ENCODE measurements at places on chromosomes 12 and 14.

- DNase-seq = no peak
Observed at GRCh38 chr14:35506927-35507326, 27.0 kb upstream of the INSM2 start.

DNA sequence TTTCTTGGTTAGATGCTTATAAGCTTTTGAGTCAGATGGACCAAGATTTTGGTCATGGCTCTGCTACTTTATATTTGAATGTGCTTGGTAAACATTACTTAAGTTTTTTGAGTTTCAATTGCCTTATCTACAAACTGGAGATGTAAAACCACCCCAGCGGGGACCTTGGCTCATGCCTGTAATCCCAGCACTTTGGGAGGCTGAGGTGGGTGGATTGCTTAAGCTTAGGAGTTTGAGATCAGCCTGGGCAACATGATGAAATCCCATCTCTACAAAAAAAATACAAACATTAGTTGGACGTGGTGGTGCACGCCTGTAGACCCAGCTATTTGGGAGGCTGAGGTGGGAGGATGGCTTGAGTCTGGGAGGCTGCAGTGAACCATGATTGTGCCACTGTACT lies 11.2 kb downstream of the NECAP1 start:
- DNase-seq = no peak

DNA sequence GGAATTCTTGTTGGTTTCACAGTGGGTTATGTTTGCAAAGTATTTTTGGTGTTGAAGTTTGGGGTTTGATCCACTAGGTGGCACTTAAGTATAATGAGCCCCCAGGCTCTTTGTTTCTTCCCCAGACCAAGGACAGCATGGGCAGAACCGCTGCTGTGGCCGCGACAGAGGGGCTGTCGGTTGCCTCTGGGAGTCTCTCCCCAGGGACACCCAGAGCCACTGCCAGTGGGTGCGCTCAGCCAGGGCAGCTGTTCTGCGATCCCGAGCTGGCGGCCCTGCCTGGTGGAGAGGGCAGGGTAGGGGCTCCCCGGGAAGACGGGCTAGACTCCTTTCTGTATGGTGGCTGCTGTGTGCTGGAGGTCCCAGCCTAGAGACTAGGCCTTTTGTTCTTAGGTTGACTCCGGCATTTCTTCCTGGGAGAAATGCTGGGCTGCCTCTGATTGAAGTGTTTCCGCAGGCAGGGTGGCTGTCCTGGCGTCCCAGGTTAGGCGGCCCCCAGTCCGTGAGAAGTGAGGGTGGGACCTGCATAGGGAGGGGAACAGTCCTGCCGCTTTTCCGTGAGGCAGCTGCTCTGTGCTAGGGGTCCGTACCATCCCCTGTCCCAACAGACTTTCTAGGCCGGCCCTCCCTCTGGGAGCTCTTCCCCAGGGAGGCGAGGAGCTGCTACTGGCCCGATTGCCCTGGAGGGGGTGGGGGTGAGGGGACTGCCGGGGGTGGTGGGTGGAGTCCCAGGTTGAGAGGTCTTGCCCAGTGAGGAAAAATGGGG lies 253.1 kb upstream of the PELI2 start:
- no peak for DNase-seq

DNA sequence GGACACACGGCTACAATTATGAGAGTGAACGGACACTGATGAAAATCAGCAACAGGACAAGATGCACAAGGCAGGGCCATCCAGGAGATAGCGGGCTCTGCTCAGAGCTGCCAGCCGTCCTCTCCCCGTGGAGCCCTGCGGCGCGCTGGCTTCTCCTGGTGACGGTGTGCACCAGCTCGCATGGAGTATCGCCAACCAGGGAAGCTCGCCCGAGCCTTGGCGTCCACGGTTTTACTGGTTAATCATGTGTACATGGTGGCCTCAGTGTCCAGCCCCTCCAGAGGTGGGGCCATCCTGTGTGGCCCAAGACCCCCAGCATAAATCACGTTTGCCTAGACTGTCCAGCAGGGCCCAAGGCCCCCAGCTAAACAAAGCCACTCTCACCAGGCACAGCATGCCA lies 31.2 kb upstream of the DYNC1H1 start:
- DNase-seq = no peak

DNA sequence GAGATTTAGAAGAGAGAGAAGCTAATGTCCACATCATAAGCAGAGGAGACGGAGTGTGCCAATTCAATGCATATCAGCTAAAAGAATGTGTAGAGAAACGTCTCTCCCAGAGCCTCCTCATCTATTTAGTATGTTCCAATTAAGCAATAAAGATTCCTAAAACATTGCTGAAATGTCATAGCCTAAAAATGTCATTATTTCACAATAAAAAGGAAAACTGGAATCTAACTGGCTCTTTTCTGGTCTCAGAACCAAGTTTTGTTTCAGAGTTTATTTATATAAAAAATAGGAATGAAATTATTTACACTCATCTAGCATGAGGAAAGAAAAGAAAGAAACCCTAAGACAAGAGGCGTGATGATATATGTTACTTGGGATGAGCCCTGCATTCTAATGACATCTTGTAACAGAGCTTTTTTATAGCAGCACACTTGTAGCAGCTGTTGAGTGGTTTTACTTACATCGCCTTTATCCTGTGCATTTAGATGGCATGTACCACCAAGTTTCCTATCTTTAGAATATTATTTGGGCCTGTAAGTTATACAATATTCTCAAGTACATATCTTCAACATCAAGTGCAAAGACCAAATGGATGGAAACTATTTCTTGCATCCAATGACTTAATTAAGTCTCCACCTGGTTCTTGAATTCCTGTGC lies 266.3 kb upstream of the PRKD1 start:
- no peak for DNase-seq

DNA sequence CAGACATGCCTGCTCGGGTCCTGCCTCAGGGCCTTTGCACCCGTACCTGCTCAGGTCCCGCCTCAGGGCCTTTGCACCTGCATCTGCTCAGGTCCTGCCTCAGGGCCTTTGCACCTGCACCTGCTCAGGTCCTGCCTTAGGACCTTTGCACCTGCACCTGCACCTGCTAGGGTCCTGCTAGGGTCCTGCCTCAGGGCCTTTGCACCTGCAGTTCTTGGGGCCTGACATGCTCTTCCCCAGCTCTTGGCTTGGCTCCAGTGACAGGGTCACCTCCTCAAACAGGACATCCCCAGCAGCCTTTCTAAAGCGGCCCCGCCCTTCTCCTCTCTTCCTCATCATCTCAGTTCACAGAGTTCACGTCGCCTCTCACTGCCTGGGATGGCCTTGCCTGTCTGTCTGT lies 54.9 kb upstream of the NCOR2 start:
- DNase-seq = no peak

DNA sequence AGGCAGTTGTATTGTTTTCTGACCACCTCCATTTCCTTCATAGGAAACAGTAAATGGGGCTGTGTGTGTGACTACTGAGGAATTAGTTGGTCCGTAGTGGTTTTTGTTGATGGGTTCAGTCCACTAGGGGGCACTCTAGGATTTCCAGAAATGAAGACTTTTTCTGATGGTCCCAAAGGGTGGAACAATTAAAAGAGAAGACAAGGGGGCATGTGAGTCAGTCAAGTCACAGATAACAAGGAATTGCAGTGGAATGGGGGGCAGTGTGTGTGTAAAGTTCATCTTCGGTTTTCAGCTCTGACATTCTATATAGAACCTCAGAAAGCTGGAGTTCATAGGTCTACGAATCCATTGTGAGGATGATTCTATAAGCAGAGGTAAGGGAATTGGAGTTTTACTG lies 186.6 kb upstream of the OR4E1 start:
- DNase-seq = no peak

GRCh38 chr12:116236976-116237375 lies 40.5 kb downstream of the MED13L start:
- DNase-seq = no peak

GRCh38 chr12:113996026-113996425 lies 29.9 kb upstream of the RBM19 start:
- no peak for DNase-seq

GRCh38 chr12:5787828-5788227 lies 157.2 kb downstream of the ANO2 start:
- DNase-seq = no peak

DNA sequence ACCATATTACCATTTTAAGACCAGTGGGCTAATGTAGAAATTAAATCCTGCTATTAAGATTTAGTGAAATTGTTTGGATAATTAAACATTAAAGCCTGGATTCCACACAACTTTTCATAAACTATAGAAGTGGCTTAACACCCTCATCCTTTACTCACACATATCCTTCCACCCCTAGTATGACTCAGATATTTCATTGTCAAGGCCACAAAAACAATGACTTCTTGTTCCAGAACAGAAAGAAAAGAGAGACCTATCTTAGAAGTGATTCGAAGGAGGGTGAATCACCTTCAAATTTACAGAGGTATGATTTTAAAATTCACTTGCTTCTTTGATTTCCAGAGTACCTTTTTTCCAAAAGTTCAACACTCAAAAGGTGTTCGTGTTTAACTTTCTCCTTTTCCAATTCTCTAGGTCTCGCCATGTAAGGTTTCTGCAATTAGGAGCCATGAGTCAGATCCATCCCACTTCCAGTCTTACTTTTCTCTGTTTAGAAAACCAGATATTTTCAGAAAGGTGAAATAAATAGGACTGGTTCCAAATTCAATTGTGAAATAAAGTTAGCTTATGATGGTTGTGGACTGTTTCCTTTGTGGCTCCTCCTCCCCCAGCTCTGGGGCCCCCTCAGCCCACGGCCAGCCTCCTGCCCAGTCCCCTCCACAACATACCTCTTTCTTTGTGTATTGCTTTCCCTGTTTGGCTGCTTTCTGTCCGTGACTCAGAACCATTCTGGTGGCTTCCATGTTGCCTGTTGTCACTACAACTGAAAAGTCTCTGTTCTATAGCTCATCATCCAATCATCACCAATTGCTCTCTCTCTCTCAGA lies 24.6 kb upstream of the MGP start:
- DNase-seq = no peak

DNA sequence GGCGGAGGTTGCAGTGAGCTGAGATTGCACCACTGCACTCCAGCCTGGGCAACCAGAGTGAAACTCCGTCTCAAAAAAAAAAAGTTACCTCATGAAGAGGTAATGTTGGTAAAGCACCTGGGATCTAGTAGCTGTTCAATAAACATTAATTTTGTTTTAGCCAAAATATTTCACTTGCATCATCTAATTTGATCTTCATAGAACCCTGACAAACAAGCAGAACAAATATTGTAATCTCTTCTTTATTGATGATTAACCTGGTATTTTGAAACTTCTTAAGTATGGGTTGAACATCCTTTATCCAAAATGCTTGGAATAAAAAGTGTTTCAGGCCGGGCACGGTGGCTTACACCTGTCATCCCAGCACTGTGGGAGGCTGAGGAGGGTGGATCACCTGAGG lies 149.0 kb upstream of the AMIGO2 start:
- DNase-seq = no peak

GRCh38 chr14:102551995-102552705 lies 40.3 kb upstream of the RCOR1 start:
- peak; percentile 13 for DNase-seq

- no peak for DNase-seq
Observed at GRCh38 chr12:19778172-19778571, 338.9 kb downstream of the AEBP2 start.

DNA sequence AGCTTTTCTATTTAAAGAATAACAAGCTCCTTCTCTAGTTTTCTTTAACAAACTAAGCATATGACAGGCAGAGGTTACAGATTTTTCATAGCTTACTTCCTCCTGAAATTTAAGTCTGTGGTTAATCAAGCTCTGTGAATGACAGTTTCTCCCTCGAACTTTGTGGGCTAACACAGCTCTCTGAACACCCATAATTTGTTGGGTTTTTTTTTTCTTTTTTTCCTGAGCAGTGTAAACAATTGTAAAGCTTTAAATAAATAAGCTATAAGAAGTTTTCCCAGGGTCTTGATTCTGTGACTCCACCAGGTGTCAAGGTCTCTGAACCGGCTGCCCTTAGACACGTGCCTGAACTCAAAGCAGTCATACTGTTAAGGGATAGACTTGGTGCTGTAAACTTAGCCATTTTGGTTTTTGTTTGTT lies 128.1 kb upstream of the AMIGO2 start:
- DNase-seq = no peak

GRCh38 chr14:31229638-31230572 lies 22.3 kb upstream of the HECTD1 start:
- no peak for DNase-seq

GRCh38 chr12:2335109-2335508 lies 282.3 kb downstream of the CACNA1C start:
- no peak for DNase-seq

DNA sequence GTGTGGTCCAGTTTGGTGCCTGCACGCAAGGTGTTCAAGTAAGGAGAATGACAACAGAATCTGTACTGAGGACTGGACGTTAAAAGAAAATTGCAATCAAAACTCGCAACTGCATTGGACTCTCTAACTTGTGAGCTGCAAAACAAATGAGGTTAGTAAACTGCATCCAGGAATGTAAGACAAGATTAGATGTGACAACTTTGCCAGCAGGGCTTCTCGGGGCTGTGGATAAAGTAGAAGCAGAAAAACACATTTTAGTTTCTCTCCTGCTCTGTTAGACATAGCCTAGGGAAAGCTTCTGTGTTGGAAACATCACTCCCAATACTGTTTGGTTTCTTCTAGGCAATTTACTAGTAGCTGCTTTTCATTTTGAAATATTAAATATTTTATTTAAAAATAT lies 338.2 kb upstream of the NAV3 start:
- no peak for DNase-seq

- no peak for DNase-seq
Observed at GRCh38 chr12:15205341-15206010, 15.7 kb downstream of the RERG start.

GRCh38 chr14:103763730-103764488 lies 48.3 kb downstream of the ZFYVE21 start:
- no peak for DNase-seq

- DNase-seq = no peak
Observed at GRCh38 chr12:93223440-93224426, 154.0 kb upstream of the NUDT4 start.

GRCh38 chr12:29737644-29738043 lies 46.1 kb downstream of the TMTC1 start:
- no peak for DNase-seq

- DNase-seq = no peak
Observed at GRCh38 chr12:104464899-104465298, 8.2 kb downstream of the CHST11 start.

DNA sequence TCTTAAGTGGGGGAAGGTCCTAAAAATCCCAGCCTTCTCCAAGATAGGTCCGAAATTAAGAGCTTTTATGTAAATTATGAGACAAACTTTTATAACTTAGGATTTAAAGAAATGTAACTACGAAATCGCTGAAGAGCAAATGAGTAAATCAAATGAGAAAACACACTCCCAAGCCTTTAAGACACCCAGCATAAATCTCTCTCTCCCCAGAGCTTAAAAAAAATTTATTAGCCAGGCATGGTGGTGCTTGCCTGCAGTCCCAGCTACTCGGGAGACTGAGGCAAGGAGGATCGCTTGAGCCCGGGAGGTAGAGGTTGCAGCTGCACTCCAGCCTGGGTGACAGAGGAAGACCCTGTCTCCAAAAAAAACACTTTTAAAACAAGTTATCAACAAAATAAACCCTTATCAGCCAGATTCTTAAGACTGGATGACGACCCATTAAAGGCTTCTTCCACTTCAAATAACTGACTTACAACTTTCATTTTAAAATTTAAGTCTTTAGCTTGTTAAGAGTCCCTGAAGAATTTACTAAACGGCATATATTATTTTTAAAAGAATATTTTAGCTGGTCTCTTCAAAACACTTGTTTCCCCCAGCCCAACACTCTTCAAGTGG lies 3.2 kb downstream of the PTGES3 start:
- DNase-seq = no peak

GRCh38 chr14:69170839-69171238 lies 17.9 kb upstream of the DCAF5 start:
- DNase-seq = no peak
